ENCODE measurements at places on chromosomes 6 and 20. TPM values are rescaled to one million over a fixed set of nuclear protein-coding genes. Genes with fewer than 3 reads are reported as not detected.

SH3BGRL2 gene
- 32.4 TPM for total RNA-seq

DNA sequence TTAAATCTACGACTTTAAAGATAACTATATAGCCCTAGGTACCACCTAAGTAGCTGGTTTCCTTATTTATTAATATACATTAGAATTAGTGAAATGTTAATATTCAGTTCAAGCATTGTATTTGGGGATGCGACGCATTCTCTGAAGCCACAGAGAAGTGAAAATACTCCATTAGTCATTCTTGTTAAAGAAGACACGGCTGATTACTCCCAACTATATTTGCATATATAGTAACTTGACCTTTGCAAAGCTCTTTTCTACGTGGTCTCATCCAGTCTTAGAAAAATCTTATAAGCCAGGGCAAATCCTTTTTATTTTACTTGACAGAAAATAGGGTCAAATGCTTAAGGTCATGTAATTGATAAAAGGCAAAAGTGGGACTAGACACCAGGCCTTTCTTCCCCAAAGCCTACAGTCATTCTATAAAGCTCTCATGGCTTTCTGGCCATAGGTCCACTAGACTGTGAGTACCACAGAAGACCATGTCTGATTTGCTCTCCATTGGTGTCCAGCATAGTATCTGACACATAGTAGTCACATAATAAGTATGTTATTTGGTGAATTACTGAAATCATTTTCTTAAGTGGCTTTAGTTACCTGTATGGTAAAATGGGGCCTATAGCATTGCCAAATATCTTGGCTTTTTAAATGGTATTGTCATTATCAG is 11.3 kb downstream of the ZHX3 start:
- H3K4me1 ChIP-seq, result no peaks in the 10 kb centered on the region
- no peak overlapping the region for H3K27ac ChIP-seq
- no peaks in the 10 kb centered on the region for H3K36me3 ChIP-seq

DNA sequence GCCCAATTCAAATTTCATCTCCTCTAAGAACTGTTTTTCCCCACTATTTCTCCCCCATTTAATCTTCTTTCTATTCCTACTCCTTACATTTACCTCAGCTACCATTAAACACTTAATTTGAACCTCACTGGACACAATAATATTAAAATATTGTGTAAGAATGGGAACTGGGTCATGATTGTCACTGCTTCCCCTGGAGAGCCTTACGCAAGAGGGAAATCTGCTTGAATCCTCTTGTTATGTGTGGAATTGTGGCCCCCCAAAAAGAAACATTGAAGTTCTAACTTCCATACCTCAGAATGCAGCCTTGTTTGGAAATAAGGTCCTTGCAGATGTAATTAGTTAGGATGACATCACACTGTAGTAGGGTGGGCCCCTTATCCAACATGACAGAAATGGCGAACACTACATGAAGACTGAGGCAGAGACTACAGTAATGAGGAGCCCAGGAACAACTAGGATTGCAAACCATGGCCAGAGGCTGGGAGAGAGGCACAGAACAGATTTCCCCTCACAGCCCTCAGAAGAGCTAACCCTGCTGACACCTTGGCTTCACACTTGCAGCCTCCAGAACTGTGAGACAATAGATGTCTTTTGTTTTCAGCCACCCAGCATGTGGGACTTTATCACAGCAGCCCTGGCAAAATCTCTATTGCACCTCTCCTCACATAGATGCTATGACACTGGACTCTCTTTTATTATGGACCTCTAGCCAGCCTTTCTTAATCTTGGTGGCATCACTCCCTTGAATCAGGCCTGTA is 29.9 kb downstream of the HIVEP2 start:
- DNase-seq, result no peak
- H3K4me1 ChIP-seq, result no peaks in the 10 kb centered on the region
- no peaks in the 10 kb centered on the region for H3K27me3 ChIP-seq
- no peak overlapping the region for H3K27ac ChIP-seq

- H3K27ac ChIP-seq, result no peak overlapping the region
- no peaks in the 10 kb centered on the region for H3K4me1 ChIP-seq
- peak; percentile 45 for DNase-seq
- H3K27me3 ChIP-seq, result no peaks in the 10 kb centered on the region
These were observed 78.5 kb upstream of the PHACTR1 start for GRCh38 chr6:12637960-12638641.

DNA sequence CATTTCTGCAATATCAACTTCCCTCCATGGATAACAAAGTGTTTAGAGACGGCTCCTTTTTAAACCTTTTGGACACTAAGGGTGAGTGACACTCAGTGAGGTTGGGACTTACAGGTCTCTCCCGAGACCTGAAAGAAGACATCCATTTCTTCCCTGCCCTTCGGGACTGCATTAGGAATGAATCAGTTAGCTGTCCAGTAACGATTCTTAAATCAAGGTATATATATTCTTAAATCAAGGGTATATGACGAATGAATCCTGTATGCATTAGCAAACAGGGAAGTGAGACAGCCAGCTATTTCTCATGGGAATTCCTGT is 52.9 kb downstream of the EDN1 start:
- no peaks in the 10 kb centered on the region for H3K36me3 ChIP-seq
- DNase-seq, result no peak
- no peaks in the 10 kb centered on the region for H3K27me3 ChIP-seq
- no peak overlapping the region for H3K27ac ChIP-seq
- H3K4me1 ChIP-seq, result no peaks in the 10 kb centered on the region

MEP1A gene
- total RNA-seq, result not detected

- no peak overlapping the region for H3K4me3 ChIP-seq
- no peak for DNase-seq
- H3K27ac ChIP-seq, result no peak overlapping the region
These were observed 76.5 kb downstream of the CDKAL1 start for GRCh38 chr6:20610636-20611370.

CENPQ gene
- 0.49 TPM for total RNA-seq

DNA sequence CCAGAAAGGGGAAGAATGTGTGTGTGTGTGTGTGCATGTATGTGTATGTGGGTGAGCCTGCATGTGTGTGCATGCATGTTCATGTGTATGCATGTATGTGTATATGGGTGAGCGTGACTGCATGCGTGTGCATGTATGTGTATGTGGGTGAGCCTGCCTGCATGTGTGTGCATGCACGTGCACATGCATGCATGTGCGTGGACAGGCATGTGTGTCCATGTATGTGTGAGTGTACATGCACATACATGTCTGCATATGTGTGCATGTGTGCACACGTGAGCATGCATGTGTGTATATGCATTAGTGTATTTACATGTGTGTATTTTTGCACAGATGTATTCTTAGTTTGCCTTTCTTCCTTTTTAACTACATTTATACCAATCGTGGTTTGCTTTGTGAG is 601.5 kb downstream of the QKI start:
- no peaks in the 10 kb centered on the region for H3K27me3 ChIP-seq
- no peak overlapping the region for H3K27ac ChIP-seq
- no peaks in the 10 kb centered on the region for H3K36me3 ChIP-seq
- DNase-seq, result no peak
- H3K4me1 ChIP-seq, result no peaks in the 10 kb centered on the region

DNA sequence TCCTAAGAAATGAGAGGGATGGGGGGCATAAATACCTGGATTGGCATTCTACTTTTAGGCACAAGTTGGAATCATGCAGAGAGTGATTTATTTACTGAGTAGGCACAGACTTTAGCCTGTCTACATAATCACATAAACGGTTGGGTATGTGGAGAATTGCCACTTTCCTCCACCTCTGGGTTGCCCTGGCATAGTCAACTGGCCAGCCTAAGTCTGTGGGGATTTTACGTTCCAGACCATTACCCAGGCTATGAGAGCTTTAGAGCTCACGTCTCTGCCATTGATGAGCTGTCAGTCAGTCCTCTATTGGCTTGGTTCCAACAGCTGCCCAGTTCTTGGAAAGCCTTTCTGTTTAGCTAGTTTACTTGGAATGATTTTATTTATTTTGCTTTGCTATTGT is 5.0 kb upstream of the BHLHE23 start:
- no peaks in the 10 kb centered on the region for H3K36me3 ChIP-seq
- peaks cover 8% of the 10 kb centered on the region for H3K27me3 ChIP-seq
- no peak for DNase-seq
- H3K27ac ChIP-seq, result no peak overlapping the region

MICA gene
- total RNA-seq, result 6.1 TPM

DNA sequence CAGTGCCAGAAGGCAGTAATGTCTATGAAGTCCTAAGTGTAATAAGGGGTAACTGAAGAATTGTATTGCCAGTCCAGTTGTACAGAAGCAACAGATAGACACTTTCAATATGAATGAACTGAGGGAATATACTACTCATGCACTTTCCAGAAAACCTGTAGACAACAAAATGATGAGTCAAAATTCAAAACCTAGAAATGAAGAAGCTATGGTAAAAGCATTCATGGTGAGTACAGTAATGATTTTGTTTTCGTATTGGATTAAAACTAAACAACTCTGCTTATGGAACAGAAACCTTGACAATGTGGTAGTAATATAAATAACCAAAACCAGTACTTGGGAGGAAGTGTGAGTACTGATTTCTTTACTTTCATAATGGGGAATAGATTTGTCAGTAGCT is 35.0 kb downstream of the ARMC2 start:
- no peaks in the 10 kb centered on the region for H3K36me3 ChIP-seq
- no peak for DNase-seq
- no peaks in the 10 kb centered on the region for H3K4me1 ChIP-seq
- no peak overlapping the region for H3K27ac ChIP-seq
- no peaks in the 10 kb centered on the region for H3K27me3 ChIP-seq
- no peak overlapping the region for H3K4me3 ChIP-seq

DNA sequence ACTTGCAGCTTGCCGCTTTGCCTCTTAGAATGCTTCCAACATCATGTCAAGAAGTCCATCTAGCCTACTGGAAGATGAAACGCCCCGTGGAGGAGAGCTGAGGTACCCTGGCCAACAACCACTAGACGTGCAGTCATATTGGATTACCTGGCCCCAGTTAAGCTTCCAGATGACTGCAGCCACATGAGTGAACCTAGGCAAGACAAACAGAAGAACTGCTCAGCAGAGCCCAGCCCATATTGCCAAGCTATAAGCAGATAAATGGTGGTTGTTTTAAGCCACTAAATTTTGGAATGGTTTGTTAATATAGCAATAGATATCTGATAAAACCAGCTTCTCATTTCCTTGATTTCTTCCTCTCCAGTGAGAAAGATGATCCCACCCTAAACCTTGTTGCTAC is 4.7 kb upstream of the DLK2 start:
- H3K27me3 ChIP-seq, result peaks cover 4% of the 10 kb centered on the region
- no peak overlapping the region for H3K27ac ChIP-seq
- peaks cover 9% of the 10 kb centered on the region for H3K4me1 ChIP-seq

HLA-F gene
- total RNA-seq, result 41.3 TPM

GRCh38 chr6:36550473-36551000 is 3.3 kb upstream of the STK38 start:
- no peak overlapping the region for H3K4me3 ChIP-seq
- H3K4me1 ChIP-seq, result no peaks in the 10 kb centered on the region
- no peak for DNase-seq
- no peaks in the 10 kb centered on the region for H3K27me3 ChIP-seq
- no peaks in the 10 kb centered on the region for H3K36me3 ChIP-seq
- no peak overlapping the region for H3K27ac ChIP-seq

TBX18 gene
- total RNA-seq, result 0.44 TPM

COL20A1 gene
- not detected for total RNA-seq

ZNF217 gene
- 27.1 TPM for total RNA-seq

BPIFB4 gene
- total RNA-seq, result not detected

EEF1A2 gene
- total RNA-seq, result 0.33 TPM

SOBP gene
- 1.5 TPM for total RNA-seq

HLA-DOB gene
- total RNA-seq, result not detected

All from right lobe of liver (tissue), 6 donors.